CD4-positive, alpha-beta T cell treated with Interleukin-17A for 1 hour (primary cell): ENCODE measurements at places on chromosomes 1 and 21.
A peak's percentile ranks its signal among the peaks of the same experiment; 100 is the strongest.

- DNase-seq: no peak
Observed at GRCh38 chr1:21863981-21864380, 51.9 kb downstream of the LDLRAD2 start.

DNA sequence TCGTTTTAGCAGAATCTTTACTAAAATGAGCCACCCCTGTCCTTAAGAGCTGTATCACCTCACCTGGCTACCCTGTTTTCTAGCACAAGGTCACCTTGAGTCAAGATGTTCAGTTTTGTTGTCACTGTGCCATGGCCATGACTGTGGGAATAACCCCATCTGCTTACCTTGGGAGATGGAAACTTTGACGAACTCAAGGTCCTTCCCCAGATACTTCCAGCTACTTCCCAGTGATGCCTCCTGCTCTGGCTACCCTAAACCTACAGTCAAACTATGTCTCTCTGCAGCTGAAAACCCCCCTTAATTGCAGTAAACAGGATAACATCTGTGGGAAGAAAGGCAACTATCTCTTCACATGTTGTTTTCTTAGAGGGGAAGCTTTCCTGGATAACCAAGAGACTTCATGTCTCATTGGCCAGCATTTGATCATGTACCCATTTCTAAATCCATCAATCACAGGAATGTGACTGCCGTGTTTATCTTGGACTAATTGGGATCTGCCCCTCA is 89.5 kb upstream of the C1orf21 start:
- no peak for DNase-seq

DNA sequence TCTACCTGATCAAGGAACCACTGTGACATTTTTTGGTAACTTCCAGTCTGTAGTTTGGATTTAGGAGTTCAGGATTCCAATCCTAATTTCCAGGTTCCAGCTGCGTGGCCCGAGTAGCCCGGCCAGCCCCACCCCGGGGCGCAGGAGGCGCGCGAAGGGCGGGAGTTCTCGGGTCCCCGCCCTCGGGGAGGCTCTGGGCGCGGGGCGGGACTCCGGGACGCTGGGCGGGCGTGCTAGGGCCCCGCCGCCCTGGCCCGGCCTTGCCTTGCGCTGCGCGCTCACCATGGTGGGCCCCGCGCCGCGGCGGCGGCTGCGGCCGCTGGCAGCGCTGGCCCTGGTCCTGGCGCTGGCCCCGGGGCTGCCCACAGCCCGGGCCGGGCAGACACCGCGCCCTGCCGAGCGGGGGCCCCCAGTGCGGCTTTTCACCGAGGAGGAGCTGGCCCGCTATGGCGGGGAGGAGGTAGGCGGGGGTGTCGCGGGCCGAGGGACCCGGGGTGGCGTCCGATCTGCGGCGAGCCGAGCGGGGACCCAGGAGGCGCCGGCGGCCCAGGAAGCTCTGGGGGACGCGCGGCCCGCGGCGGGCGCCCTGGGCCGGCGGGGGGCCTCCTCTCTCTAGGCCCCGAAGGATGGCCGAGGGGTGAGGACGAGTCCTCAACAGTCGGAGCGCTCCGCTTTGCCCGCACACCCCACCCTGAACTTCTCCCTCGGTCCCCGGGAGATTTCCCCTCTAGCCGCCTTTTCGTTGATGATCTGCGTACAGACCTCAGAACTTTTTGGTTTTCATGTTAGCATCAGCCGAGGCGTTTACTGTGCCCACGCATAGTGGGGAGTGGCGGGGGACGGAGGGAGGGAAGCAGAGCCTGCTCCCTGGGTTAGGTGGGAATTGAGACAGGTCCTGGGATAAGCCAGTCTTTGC is at the start of gene NENF:
TSS of gene NENF (plus strand) at position 260 of the 916 bp plus-strand sequence. CDS start at position 284, 24 bp downstream.
- peak; percentile 70 for DNase-seq

- DNase-seq: no peak
Observed at GRCh38 chr1:95035536-95035935, 37.2 kb downstream of the ALG14 start.

- no peak for DNase-seq
Observed at GRCh38 chr1:151242442-151242841, 12.1 kb upstream of the PSMD4 start.

DNA sequence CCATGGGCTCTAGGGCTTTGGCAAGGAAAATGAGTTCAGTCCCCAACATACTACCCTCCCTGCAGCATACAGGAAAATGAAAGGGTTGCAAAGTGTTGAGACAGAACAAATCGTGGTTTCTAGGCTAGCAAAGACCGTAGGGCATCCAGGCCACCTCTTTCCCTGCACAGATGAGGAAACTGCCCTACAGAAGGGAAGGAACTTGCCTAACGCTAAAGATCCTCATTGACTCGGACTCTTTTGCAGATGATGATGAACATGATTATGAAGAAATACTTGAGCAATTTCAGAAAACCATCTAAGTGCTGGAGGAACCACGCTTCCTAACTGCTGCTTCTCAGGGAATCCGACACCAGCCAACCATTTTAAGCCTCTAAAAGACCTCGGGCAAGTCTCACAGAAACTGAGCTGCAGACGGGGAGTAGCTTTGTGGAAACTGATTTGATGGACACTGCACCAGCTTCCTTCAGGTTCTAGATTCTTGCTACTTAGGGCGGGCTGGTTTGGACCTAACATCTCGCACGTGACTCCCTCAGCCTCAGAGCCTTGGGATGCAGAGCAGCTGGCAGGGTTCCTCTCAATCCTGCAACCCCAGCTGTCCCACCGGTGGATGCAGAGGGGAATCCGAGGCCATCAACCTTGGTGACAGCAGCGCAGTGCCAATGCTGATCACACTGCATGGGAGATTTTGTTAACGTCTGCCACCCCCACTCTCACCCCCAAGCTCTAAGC is 13.4 kb downstream of the THEMIS2 start:
- DNase-seq: peak; percentile 22

- no peak for DNase-seq
Observed at GRCh38 chr1:147721716-147722115, 38.7 kb downstream of the GJA5 start.

- DNase-seq: no peak
Observed at GRCh38 chr1:233367057-233367803, 39.7 kb downstream of the MAP3K21 start.

GRCh38 chr1:154624746-154625643 is 17.0 kb upstream of the ADAR start:
- DNase-seq: no peak

GRCh38 chr21:43734131-43734927 is 15.4 kb downstream of the PDXK start:
- no peak for DNase-seq

GRCh38 chr1:113809670-113810602 is 2.3 kb downstream of the RSBN1 start:
- no peak for DNase-seq

DNA sequence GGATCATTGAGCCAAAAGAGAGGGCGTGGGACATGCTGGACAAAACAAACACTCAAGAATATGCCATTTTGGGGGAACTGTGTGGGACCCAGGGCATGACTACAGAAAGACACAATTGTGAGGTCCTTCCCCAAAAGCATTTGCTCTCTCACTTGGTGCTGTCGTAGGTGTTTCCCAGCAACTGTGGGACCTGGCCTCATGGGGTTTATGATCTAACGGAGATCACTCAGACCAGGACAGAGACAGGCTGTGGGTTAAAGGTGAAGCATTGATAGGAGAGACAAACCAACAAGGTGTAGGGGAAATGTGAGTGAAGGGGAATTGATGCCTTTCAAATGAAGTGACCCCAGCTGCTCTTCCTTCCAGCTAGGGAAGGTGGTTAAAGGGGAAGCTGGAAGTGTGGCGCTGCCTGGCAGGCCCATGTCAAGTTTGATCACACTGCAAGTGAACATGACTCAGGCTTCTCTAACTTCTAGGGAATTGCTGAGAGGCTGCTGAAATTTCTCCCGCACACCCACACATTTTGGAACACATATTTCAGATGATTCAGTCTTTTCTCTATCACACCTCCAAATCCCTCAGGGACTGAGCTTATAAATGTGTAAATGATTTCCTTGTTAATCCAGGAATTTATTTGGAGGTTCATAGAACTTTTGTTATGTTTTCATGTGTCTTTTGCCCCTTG is 30.2 kb downstream of the TRAF5 start:
- no peak for DNase-seq

- DNase-seq: no peak
Observed at GRCh38 chr1:247362153-247362552, 30.5 kb upstream of the ZNF496 start.

GRCh38 chr1:155008015-155008941 is 5.7 kb downstream of the ZBTB7B start:
- peak; percentile 39 for DNase-seq

DNA sequence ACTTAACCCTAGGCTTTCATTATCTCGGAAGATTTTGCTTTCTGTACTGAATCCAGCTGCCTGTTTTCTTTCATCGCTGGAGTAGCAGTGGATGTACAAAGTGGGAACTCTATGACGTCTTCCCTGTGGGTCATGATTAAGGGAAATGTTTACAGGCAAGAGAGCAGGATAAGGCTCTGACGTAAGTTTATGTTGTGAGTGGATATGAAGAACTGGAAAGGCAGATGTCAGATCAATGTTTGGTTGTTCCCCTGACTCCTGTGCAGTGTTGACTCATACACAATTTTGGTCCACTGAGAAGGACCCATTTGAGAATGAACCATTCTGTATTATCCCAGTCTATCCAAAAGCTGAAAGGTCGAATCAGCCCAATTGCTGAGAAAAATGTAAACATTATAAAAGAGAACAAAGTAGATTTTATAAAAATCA is 292.4 kb downstream of the GRIK1 start:
- no peak for DNase-seq

- DNase-seq: no peak
Observed at GRCh38 chr1:197782722-197783360, 7.6 kb upstream of the DENND1B start.

- DNase-seq: no peak
Observed at GRCh38 chr1:244305776-244306341, 145.8 kb downstream of the ADSS2 start.

- DNase-seq: peak; percentile 70
Observed at GRCh38 chr1:110210604-110211495, 736 bp downstream of the KCNC4 start.

GRCh38 chr21:16186742-16187141 is 457.0 kb downstream of the USP25 start:
- DNase-seq: no peak

DNA sequence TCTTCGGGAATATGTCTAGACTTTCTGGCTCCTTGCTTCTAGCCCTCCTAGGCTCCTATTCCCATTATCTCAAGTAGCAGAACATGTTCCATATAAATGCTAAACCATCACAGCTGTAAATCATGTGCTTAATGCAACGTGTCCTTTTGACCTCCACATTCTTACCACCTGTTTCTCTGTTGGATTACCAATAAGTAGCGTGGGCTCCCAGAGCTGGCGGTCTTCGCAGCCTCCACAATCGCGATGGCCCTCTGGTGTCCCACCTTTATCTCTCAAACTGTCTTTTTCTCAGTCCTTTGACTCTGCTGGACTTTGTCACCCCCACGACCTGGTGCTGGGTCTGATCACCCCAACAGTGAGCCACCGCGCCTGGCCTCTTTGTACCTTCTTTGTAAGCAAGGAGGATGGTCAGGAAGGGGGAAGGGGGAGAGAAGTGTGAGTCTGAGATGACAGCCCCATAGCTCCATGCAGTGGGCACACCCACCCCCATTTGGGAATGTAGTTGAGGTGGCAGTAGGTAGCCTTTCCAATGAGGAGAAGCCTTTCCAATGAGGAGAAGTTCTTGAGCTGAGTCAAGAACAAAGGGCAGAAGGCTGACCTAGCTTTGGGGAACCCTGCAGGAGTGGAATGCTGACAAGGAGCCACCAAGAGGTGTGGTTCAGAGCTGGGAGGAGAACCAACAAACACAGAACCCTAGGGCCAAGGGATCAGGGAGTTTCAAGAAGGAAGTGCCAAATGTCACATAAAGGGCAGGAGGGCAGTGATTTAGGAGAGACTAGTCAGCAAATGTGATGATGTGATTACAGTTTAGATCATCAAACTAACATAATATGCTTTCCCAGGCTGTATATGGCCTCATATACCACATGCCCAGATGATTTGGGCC is 14.2 kb downstream of the TRAF5 start:
- DNase-seq: no peak

- DNase-seq: peak; percentile 72
Observed at GRCh38 chr1:156705918-156706656, 704 bp upstream of the CRABP2 start.

GRCh38 chr1:3141129-3141528 is 72.1 kb downstream of the PRDM16 start:
- no peak for DNase-seq

- no peak for DNase-seq
Observed at GRCh38 chr1:36463463-36463802, 751 bp downstream of the MRPS15 start.

- DNase-seq: no peak
Observed at GRCh38 chr1:67675800-67676199, 9.2 kb upstream of the GADD45A start.

GRCh38 chr1:35564037-35564883 is 6.7 kb downstream of the NCDN start:
- peak; percentile 83 for DNase-seq

- DNase-seq: peak; percentile 50
Observed at GRCh38 chr1:32818804-32819541, 1.5 kb downstream of the S100PBP start.

GRCh38 chr21:31470896-31471694 is 127.0 kb upstream of the TIAM1 start:
- DNase-seq: no peak

GRCh38 chr1:18962855-18963737 is 6.6 kb upstream of the IFFO2 start:
- no peak for DNase-seq

DNA sequence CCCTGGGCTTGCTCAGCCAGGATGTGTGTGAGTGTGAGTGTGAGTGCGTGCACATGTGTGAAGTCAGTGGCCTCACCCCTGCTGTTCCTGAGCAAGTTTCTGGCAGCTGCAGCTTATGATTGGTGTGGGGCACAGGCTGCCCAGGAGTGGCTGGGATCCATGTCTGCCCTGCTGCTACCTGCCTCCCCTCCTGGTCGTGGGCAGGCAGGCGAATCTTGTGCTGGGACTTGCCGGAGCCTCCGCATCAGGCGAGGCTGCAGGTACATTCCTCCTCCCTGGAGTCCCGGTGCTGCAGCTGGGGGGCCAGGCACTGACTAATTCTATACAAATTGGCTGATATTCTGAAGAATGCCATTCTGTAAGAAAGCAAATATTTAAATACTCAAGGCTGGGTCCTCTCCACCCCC is 85.6 kb upstream of the WNT4 start:
- DNase-seq: no peak

DNA sequence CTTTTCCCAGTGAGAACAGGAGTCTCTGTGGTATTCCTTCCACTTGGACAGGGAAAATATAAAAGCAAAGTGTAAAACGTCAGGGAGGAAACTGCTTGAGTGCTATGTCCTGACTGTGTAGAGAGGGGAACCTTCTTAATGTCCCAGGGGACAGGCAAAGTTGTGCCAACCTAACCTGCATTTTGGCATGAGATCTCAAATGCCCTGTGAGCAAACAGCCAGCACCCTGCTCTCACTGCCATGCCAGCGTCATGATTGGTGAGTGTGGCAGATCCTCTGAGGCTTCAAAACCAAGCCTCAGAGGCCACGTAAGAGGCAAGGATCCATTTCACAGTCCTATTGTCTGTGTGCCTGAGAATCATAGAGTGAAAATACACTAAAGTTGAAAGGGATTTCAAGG is 49.7 kb upstream of the RAP1A start:
- DNase-seq: no peak
